Nephron progenitor cell (in vitro differentiated cells): ENCODE measurements at places on chromosomes 16 and 17.
A peak's percentile ranks its signal among the peaks of the same experiment; 100 is the strongest.

DNA sequence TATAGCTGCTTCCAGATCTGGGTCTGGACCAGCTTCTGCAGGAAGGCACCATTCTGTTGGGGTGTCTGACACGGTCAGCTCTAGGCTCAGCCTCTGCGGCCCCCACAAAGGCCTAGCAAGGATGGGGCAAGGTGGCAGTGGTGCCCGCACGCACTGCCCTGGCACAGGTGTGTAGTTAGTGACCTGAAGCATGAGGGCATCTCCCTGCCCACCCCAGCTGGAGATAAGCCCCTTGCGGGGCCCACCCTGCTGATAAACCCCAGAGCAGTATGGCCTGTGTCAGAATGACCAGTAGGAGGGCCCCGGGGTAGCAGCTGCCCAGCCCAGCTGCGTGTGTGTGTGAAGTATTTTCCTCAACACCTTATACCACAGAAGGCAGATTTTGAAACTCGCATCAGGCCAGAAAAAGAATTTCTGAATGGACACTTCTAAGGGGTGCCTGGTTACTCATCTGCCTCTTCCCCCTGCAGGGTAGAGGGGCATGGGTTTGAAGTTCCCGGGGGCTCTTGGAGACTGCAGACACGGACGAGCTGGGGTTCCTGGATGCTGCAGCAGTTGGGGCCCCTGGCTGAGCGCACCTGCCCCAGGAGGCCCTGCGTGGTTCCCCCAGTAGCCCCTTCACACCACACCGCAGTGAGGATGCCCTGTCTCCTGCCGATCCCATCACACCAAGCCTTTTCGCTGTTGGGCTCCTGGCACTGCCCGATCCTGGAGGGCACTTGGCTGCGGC lies 4.5 kb downstream of the ARHGDIA start:
- no peak overlapping the region for H3K4me3 ChIP-seq
- peak overlapping the region; percentile 91 for H3K27ac ChIP-seq
- H3K4me1 ChIP-seq = peaks cover 64% of the 10 kb centered on the region

DNA sequence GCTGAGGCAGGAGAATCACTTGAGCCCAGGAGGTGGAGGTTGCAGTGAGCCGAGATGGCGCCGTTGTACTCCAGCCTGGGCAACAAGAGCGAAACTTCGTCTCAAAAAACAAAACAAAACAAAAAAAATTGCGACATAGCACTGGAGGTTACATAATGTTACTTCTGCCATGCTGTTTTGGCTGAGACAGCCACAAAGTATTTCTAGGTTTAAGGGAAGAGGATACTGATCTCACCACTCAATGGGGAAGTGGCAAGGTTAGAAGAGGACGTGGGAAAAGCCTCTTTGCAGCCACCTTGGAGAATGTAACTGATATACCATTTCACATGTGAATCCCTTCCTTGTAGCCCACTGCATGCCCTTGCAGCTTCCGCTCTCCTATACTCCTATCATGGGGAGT lies 131.2 kb upstream of the NLRP1 start:
- no peak overlapping the region for H3K4me3 ChIP-seq
- peaks cover 24% of the 10 kb centered on the region for H3K4me1 ChIP-seq
- H3K27me3 ChIP-seq = peaks cover 9% of the 10 kb centered on the region
- no peaks in the 10 kb centered on the region for H3K36me3 ChIP-seq

- H3K27me3 ChIP-seq = peaks cover 12% of the 10 kb centered on the region
- no peaks in the 10 kb centered on the region for H3K4me1 ChIP-seq
- H3K36me3 ChIP-seq = no peaks in the 10 kb centered on the region
- no peak for DNase-seq
- no peak overlapping the region for H3K4me3 ChIP-seq
Observed at GRCh38 chr16:13560151-13560550, 359.8 kb upstream of the ERCC4 start.

GRCh38 chr17:44402564-44403172 lies 13.2 kb upstream of the ITGA2B start:
- no peaks in the 10 kb centered on the region for H3K27me3 ChIP-seq
- H3K4me3 ChIP-seq = no peak overlapping the region
- H3K27ac ChIP-seq = no peak overlapping the region
- DNase-seq = no peak
- peaks cover 64% of the 10 kb centered on the region for H3K36me3 ChIP-seq

DNA sequence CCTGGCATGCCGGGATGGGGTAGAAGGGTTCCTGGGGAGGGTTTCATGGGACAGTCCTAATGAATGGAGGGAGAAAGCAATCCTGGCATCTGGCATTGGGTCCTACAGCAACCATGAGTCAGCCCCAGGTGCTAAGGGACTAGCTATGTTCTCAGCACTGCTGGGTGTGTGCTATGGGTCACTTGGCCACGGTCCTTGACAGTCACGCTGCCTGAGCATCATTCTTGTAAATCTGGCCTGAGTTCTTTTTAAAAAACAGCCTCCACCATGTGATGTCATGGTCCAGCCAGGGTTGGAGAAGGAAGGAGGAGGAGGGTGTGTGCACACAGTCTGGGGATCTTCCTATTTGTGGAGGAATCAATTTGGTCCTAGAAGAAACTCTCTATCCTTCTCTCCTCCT lies 6.2 kb upstream of the RAMP2 start:
- H3K4me3 ChIP-seq = no peak overlapping the region
- H3K27me3 ChIP-seq = peaks cover 66% of the 10 kb centered on the region
- H3K27ac ChIP-seq = no peak overlapping the region
